ENCODE measurements at places on chromosomes 3 and 15. TPM values are rescaled to one million over a fixed set of nuclear protein-coding genes. Genes with fewer than 3 reads are reported as not detected.

The HYPK gene
- total RNA-seq, result 4.8 TPM

The GPR156 gene
- total RNA-seq, result 0.92 TPM

The CLRN1 gene
- not detected for total RNA-seq

The SERPINI2 gene
- not detected for total RNA-seq

The TMIE gene
- total RNA-seq, result not detected

The EXOSC7 gene
- total RNA-seq, result 43.8 TPM

The DNAJA4 gene
- 2.7 TPM for total RNA-seq
